ENCODE measurements at places on chromosomes 12 and 14. TPM values are rescaled to one million over a fixed set of nuclear protein-coding genes. Genes with fewer than 3 reads are reported as not detected.

ANHX gene
- not detected for total RNA-seq

MYO1H gene
- not detected for total RNA-seq

KRT3 gene
- total RNA-seq = 1.1 TPM

C1R gene
- total RNA-seq = 237 TPM

RDH12 gene
- total RNA-seq = 4.0 TPM

GPD1 gene
- not detected for total RNA-seq

PNN gene
- total RNA-seq = 16.7 TPM

- no peak for DNase-seq
- peaks cover 94% of the 10 kb centered on the region for H3K4me1 ChIP-seq
- H3K4me3 ChIP-seq = peak overlapping the region; percentile 79
- no peaks in the 10 kb centered on the region for H3K27me3 ChIP-seq
- H3K27ac ChIP-seq = peak overlapping the region; percentile 90
Measured at GRCh38 chr12:54390176-54390667, 5.7 kb upstream of the ZNF385A start.

- no peaks in the 10 kb centered on the region for H3K27me3 ChIP-seq
- no peaks in the 10 kb centered on the region for H3K4me1 ChIP-seq
- no peak overlapping the region for H3K4me3 ChIP-seq
- H3K27ac ChIP-seq = no peak overlapping the region
- no peaks in the 10 kb centered on the region for H3K36me3 ChIP-seq
Measured at GRCh38 chr14:38150075-38150474, 57.6 kb upstream of the SSTR1 start.

DNA sequence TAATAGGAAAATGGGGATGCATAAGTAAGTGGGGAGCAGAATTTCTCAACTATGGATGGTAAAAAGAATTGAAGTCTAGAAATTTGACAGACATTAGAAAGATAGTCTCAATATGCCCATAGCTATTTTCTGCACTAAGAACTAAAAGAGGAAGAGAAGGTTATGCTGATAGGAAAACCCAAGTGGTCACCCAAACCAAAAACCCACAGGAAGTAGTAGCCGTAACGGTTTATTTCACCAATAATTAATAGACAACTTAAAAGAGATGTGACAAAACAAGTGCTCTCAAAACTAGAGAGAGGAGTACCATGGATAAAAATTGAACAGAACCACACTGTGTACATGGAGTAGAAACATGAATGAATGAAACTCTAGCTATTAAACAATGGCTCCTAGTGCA is 295.4 kb downstream of the FSCB start:
- H3K36me3 ChIP-seq = no peaks in the 10 kb centered on the region
- no peak overlapping the region for H3K27ac ChIP-seq
- no peaks in the 10 kb centered on the region for H3K27me3 ChIP-seq
- H3K4me3 ChIP-seq = no peak overlapping the region
- no peaks in the 10 kb centered on the region for H3K4me1 ChIP-seq
- DNase-seq = no peak

DNA sequence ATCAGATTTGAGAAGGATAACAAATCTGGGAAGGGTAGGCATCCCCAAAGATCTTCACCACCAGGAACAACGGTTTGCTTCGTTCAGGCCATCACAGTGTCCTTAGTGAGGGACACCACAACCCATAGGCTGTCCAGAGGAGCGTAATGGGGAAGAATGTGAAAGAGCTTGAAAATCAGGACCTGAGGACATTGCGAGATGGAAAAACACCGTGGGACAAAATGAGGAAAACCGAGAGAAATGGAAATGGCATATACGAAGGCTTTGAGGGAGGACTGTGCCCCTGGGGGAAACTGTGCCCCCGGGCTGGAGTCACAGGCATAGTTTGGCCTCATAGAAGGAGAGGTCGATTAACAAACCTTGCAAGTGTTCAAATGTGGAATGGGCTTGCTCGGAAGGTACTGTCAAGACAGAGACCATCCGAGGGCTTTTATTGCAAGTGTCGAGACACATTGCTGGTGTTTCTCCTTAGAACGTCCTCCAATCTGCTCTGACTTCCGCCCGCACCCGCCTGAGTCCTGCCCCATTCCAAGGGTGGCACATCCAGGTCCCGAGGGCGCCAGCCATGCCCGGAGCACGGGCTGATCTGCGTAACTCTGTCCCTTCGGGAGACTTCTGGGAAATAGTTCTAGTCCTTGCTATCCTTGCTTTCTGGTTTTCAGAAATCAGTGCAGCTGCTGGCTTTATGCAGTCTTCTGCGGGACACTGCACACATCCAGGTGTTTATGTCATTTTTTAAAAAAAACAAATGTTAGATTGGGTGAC is 885 bp upstream of the PALS1 start:
- H3K27ac ChIP-seq = peak overlapping the region; percentile 100
- peak overlapping the region; percentile 99 for H3K4me3 ChIP-seq
- H3K4me1 ChIP-seq = peaks cover 3% of the 10 kb centered on the region
- no peaks in the 10 kb centered on the region for H3K27me3 ChIP-seq

DNA sequence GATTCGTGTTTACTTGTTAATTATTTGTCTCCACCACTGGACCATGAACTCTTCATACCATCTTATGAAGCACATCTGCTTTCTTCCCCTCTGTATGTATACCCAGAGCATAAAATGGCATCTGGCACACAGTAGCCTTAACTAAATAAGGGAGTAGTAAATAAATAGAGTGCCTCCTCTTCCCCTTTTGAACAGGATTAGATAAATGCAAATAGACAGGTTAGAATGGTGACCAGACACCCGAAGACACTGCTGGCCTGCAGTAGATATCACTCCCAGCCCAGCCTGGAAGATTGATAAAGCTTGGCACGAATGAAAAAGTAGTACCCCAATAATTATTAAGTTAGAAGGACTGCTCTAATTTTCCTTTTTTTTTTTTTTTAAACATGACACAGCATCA is 6.9 kb downstream of the GALNT4 start:
- no peak overlapping the region for H3K27ac ChIP-seq
- no peak for DNase-seq
- no peaks in the 10 kb centered on the region for H3K27me3 ChIP-seq
- peaks cover 5% of the 10 kb centered on the region for H3K4me1 ChIP-seq
- no peaks in the 10 kb centered on the region for H3K36me3 ChIP-seq

DNA sequence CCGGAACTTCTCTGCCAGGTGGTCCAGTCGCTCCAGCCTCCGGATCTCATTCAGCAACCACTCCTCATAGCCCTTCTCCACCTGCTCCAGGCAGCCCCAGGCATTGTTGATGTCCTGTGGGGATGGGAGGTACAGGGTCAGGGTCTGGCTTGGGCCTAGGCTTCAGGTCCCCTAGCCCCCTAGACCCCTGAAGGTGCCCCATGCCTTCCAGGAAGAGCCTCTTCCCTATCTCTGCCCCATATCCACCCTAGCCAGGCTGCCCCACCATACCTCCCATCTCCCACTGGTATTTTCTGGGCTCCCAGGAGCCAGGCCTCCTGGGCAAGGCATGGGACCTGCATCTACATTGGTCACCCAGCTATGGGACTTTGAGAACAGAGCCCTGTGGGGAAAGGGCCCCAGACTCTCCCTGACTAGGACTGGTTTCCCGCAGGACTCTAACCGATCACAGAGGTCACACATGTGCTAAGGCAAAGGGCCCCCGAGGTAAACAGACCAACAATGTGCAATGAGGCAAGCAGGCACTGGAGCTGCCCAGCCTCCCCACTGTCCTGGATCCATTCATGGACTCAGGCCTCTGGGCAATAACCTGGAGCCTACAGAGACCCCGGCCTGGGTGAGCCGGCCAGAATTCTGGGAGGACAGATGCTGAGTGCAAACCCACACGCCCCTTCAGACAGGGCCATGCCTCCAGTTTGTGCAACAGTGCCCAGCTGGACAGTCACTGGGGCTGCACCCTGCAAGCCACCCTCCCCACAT is 88.8 kb downstream of the ACTN1 start:
- H3K4me1 ChIP-seq = peaks cover 21% of the 10 kb centered on the region
- no peaks in the 10 kb centered on the region for H3K27me3 ChIP-seq
- H3K27ac ChIP-seq = peak overlapping the region; percentile 28
- peaks cover 90% of the 10 kb centered on the region for H3K36me3 ChIP-seq

DNA sequence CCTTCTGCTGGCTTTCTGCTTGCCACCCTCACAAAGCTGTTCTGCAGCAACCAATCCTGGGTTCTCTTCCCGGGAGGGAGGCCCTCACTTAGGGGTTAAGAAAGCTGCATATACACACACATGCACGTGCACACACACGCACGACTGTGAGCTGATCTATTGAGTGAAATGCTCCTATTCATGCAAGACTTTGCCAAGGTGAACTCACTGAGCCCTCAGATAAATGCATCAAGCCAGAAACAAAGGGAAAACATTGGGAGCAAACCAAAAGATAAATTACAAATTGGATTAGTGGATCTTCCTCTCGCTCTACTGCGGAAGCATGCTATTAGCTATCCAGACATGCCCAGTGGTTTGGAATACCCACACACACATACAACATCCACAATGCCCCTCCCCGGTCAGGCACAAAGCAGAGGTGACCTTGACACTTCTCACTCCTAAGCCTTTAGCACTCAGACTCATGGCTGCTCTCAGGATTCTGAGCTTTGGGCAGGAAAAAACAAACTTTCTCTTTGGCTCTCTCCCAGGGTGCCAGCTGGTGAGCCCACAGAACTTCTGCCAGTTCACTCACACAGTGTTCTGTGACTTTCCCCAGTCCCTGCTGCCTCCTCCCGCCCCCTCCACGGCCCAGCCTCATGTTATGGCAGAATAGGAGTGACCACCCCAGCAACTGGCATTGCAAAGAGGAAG is 320.0 kb downstream of the DPF3 start:
- DNase-seq = no peak
- H3K27me3 ChIP-seq = no peaks in the 10 kb centered on the region
- H3K4me1 ChIP-seq = no peaks in the 10 kb centered on the region
- H3K4me3 ChIP-seq = no peak overlapping the region

GRCh38 chr12:28355161-28355560 is 164.9 kb downstream of the CCDC91 start:
- DNase-seq = no peak
- H3K27me3 ChIP-seq = no peaks in the 10 kb centered on the region
- no peak overlapping the region for H3K4me3 ChIP-seq
- H3K36me3 ChIP-seq = no peaks in the 10 kb centered on the region
- no peaks in the 10 kb centered on the region for H3K4me1 ChIP-seq
- H3K27ac ChIP-seq = no peak overlapping the region

- H3K36me3 ChIP-seq = no peaks in the 10 kb centered on the region
- no peaks in the 10 kb centered on the region for H3K27me3 ChIP-seq
- no peaks in the 10 kb centered on the region for H3K4me1 ChIP-seq
- H3K4me3 ChIP-seq = no peak overlapping the region
- H3K27ac ChIP-seq = no peak overlapping the region
Measured at GRCh38 chr12:51225771-51226170, 7.9 kb upstream of the POU6F1 start.

DNA sequence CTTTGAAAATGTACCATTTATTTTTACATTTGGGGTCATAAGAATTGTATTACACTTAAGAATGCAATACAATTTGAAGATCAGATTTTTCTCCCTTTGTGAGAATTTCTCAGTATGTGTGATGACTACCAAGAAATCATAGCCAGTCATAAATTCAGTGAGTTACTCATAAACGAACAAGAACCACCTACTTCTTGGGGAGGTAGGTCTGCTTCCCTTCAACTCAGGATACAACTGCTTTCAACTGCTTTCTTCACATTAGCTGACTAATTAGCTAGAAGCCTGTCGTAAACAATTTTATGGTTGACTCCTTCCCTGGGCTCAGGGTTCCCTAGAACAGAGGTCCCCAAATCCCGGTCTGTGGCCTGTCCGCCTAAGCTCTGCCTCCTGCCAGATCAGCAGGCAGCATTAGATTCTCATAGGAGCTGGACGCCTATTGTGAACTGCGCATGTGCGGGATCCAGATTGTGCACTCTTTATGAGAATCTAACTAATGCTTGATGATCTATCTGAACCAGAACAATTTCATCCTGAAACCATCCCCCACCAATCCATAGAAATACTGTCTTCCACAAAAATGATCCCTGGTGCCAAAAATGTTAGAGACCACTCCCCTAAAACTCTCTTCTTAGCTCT is 3.7 kb downstream of the ANG start:
- no peak overlapping the region for H3K4me3 ChIP-seq
- H3K36me3 ChIP-seq = peaks cover 23% of the 10 kb centered on the region
- H3K27me3 ChIP-seq = no peaks in the 10 kb centered on the region
- peaks cover 17% of the 10 kb centered on the region for H3K4me1 ChIP-seq
- no peak for DNase-seq

DNA sequence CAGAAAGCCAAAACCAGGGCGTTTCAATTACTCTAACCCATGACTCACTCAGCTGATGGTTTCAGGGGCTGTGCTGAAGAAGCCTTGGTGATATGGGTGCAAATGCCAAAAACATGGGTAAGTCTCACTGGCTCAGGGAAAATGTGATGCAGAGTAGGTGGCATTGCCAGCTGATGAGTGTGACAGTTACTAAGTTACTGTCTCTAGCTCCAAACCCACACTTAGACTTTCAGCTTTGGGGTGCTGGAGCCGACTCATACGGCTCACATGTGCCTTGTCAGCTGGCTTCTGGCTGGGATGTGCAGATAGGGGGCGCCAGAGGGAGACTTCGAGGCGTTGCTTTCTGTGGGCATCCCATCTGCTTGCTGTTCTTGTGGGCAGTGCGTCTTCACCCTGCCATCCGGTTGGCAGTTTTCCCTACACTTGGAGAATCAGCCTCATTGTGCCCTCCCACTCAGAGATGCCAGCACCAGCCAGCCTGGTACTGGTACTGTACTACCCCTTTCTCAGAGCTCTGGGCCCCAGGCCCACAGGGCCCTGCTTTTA is 11.1 kb upstream of the KRT7 start:
- no peak overlapping the region for H3K4me3 ChIP-seq
- no peak overlapping the region for H3K27ac ChIP-seq
- no peak for DNase-seq

GRCh38 chr14:77301103-77301502 is 19.6 kb downstream of the POMT2 start:
- H3K27ac ChIP-seq = no peak overlapping the region
- H3K4me1 ChIP-seq = peaks cover 5% of the 10 kb centered on the region
- H3K27me3 ChIP-seq = no peaks in the 10 kb centered on the region
- H3K36me3 ChIP-seq = no peaks in the 10 kb centered on the region
- no peak overlapping the region for H3K4me3 ChIP-seq

DNA sequence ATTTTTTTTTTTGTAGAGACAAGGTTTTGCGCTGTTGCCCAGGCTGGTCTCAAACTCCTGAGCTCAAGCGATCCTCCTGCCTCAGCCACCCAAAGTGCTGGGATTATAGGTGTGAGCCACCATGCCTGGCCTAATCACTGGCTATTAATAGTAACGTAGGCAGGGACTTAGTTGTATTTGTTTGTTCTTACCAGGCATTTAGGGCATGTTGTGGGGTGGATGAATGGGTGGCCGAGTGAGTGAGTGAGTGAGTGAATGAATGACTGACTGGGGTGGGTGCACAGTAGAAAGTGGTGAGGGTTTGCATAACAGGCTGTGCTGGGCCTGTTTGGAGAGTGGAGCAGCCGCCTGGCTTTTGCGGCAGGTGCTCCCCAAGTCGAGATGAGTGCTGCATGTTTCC is 87.0 kb downstream of the FOXN4 start:
- no peaks in the 10 kb centered on the region for H3K4me1 ChIP-seq
- H3K36me3 ChIP-seq = no peaks in the 10 kb centered on the region
- H3K4me3 ChIP-seq = no peak overlapping the region
- H3K27me3 ChIP-seq = no peaks in the 10 kb centered on the region
- H3K27ac ChIP-seq = no peak overlapping the region
- DNase-seq = no peak

GRCh38 chr14:56894591-56894991 is 84.3 kb upstream of the OTX2 start:
- no peak for DNase-seq
- no peak overlapping the region for H3K4me3 ChIP-seq
- no peaks in the 10 kb centered on the region for H3K4me1 ChIP-seq
- H3K36me3 ChIP-seq = no peaks in the 10 kb centered on the region
- no peak overlapping the region for H3K27ac ChIP-seq

- H3K4me3 ChIP-seq = no peak overlapping the region
- H3K4me1 ChIP-seq = no peaks in the 10 kb centered on the region
- H3K27me3 ChIP-seq = no peaks in the 10 kb centered on the region
- H3K36me3 ChIP-seq = no peaks in the 10 kb centered on the region
Measured at GRCh38 chr12:113831016-113831415, 135.1 kb downstream of the RBM19 start.
